ENCODE measurements at places on chromosomes 3 and 15.

GRCh38 chr15:63391669-63392360 is 10.2 kb upstream of the CA12 start:
- no peak for DNase-seq

- DNase-seq: no peak
Observed at GRCh38 chr3:23592961-23593931, 212.5 kb upstream of the UBE2E1 start.

DNA sequence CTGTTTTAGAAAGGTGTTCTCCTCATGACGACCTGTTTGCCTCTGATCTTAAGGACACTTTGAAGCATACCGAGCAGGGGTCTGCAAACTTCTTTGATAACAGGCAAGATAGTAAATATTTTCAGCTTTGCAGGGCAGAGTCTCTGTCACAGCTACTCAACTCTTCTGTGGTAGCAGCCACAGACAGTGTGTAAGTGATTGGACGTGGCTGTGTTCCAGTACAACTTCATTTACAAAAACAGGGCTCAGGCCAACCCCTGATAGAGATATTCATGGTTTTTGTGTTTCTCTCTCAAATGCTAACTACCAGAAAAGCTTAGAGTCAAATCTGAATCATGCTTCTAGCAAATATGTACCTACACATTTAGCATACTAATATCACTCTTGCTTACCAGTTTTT is 51.5 kb downstream of the TGFBR2 start:
- no peak for DNase-seq

DNA sequence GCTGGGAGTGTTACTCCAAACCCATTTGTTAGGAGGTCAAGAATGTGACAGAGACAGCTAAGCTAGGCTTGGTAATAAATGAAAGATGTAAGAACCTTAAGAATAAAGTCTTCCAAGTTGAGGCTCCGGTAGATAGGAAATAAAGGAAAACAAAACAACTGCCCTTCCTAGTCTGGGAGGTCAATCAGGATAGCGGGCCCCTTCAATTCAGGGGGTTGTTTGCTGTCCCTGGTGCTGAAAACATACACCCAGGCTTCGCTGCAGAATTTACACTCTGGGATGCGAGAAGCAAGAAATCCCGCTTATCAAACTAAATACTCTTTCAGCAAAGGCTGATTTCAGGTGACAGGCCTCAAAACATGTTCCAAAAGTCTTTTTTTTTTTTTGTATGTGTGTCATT is 393.4 kb downstream of the NTRK3 start:
- DNase-seq: peak; percentile 3

DNA sequence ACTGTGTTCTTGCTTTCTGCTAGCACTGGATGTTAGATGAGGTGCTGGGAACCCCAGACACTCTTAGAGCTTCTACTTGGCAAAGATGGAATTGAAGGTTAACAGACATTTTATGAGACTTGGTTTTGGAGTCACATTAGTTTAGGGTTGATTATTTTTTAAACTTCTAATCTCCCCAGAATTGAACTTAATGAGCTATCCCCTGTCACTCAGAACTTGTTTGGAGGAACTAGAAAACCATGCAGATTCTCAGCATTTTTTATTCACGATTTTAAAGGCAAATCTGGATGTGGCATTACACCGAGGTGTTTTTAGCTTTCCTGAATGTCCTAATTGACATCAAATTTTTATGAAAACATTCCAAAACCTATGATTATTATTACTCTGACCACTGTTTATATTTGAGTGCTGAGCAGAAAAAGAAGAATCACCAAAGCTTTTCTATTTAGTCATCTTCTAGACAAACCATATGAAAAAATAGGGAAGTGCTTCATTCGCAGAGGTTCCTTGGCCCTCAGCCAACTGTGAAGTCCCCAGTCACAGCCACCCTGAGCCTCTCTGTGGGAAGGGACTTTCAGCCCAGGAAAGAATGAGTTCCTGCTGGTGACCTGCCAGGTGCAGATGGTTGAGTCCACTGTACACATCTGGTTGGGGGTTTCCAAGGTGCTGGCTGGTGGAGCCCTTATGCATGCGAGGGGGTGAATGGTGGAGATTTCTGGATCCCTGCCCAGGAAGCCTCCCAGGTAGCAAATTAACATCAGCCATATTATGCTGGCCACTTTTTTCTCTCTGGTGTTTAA is 196.0 kb upstream of the TOPAZ1 start:
- no peak for DNase-seq

DNA sequence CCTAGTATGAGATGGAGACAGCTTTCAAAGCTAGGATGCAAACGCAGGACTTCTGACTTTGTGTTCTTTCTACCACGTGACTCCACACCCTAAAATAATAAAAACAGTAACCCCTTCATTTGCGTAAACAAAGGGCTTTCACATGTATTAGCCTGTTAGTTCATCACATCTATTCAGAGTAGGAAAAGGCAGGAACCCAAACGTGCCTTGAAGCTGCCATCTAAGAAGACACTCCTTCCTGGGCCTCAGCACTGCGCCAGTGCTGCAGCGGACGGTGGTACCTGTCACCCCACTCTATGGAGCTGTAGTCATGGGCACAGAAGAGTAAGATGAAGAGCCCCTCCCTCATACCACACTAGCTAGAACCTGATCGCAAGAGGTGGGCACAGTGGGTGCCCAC is 34.3 kb downstream of the PLD1 start:
- no peak for DNase-seq
